ENCODE measurements at places on chromosomes 13 and 19. TPM values are rescaled to one million over a fixed set of nuclear protein-coding genes. Genes with fewer than 3 reads are reported as not detected.

Gene BEST2
- total RNA-seq = not detected

Gene NUP58
- total RNA-seq = 43.9 TPM

Gene PLPP2
- total RNA-seq = 4.4 TPM

Gene CLDND2
- total RNA-seq = 4.0 TPM

Gene GPR18
- not detected for total RNA-seq

Gene RNF17
- total RNA-seq = 0.58 TPM

Gene TTYH1
- not detected for total RNA-seq

Data from K562 (cell line).